ENCODE measurements at places on chromosomes 4 and X.
A peak's percentile ranks its signal among the peaks of the same experiment; 100 is the strongest.

DNA sequence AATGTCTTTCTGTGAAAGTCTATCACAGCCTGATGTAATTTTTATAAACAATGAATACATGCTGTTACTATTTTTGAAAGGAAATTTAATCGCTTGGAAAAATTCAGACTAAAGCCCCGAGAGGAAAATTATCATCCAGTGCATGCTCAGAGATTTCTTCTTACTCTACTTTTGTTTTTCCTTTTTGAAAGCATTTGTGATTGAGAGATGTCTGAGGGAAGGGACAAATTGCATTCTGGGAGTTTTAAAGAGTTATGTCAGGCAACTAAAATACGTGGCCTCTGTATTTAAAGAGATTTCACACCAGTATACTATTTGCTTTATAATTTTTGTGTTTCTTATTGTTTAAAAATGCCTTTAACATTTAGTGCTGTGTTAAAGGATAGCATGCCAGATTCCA is 1.4 kb upstream of the ZFX start:
- no peak for DNase-seq

DNA sequence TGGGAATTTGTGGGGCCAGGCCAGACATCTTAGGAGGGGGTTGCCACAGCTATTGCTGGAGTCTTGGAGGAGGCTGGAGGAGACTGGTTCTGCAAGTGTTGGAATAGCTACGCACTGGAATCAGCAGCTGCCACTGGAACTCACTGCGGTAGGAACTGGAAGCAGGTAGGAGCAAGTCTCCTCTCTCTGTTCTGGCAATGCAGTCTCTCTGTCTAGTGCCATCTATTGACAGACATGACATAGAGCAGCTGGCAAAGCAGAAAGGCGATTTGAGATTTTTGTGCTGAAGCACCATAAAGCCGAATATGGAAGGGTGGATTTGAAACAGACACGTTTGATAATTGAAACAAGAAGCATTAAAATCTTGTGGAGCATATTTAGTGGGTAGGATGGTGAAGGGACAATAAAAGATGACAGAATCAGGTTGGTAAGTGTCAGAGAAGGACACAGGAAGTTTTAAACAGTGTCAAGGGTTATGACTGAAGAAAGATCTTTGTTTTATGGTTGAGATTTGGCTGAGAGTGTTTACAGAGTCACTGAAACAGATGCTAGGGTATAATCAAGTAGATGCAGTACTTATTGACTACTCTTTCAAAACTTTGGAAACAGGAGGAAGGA is 23.5 kb upstream of the SYNPO2 start:
- peak; percentile 7 for DNase-seq

GRCh38 chrX:29067351-29067750 is 480.1 kb downstream of the IL1RAPL1 start:
- DNase-seq: no peak

GRCh38 chrX:13478740-13479451 is 90.5 kb upstream of the EGFL6 start:
- DNase-seq: no peak

DNA sequence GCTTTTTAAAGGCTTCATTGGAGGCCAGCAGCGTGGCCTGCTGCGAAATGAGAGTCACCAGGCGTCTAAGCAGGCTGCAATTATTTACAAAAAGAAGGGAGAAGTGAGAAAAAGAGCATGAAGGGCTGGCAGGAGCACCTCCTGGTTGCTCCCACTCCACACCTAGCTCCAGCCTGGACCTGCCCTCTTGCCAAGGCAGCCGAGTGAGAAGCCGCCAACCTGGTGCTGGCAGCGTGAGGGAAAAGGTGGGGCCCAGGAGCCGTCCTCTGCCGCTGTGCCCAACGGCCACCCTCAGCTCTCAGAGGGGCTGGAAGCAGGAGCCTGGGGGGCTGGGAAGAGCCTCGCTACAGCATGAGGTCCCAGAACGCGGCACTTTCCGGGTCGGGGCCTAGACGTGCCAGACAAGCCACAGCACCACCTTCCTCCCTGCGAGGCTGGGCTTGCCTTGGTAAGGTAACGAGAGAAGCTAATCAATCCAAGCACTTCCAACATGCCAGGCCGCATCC is 16.3 kb downstream of the SLC6A8 start:
- no peak for DNase-seq

GRCh38 chrX:40570346-40571093 is 10.2 kb upstream of the ATP6AP2 start:
- DNase-seq: no peak

- no peak for DNase-seq
Observed at GRCh38 chr4:119118397-119118796, 17.2 kb upstream of the MYOZ2 start.

DNA sequence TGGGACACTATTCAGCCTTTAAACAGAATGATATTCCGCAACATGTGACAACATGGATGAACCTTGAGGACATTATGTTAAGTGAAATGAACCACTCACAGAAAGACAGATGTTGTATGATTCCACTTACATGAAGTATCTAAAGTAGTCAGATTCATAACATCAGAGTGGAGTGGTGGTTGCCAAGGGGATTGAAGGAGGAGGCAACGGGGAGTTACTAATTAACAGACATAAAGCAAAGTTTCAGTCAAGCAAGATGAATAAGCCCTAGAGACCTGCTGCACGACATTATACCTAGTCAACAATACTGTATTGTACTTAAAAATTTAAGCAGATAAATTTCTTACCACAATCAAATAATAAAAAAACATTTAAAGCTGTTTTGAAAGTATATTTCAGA is 105.0 kb upstream of the NR0B1 start:
- no peak for DNase-seq

DNA sequence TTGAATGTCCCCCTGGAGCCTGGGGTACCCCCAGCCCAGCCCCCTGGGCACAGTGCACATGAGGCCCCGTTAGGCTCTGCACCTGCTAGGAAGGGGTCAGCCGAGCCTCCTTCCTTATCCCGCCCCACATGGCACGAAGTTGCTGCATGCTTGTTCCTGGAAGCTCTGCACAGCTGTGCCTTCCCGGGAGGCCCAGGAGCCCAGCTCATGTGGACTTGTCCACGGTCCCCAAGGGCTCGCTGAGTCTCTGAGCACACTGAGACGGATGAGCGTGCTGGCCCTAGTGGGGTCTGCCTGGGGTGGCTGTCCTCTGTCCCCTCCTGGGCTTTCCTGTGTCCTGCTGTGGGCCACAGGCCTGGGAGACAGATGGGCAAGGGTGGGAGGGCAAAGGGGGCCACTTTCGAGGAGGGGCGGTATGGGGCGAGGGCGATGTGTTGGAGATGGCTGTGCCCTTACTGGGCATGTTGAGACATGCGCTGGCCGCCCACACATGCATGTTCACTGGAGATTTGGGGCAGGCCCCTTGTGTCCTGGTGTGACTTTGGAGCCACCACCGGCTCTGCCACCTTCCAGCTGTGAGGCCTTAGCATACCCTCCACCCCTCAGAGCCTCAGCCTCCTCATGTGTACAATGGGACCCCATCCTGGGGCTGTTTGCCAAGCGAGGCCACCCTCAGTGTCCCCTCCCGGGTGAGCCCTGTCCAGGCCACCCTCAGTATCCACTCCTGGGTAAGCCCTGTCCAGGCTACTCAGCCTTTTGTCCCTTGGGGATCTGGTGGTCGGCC is 237.6 kb downstream of the AFAP1 start:
- no peak for DNase-seq

- DNase-seq: no peak
Observed at GRCh38 chr4:1291091-1291490, 1.4 kb downstream of the MAEA start.

DNA sequence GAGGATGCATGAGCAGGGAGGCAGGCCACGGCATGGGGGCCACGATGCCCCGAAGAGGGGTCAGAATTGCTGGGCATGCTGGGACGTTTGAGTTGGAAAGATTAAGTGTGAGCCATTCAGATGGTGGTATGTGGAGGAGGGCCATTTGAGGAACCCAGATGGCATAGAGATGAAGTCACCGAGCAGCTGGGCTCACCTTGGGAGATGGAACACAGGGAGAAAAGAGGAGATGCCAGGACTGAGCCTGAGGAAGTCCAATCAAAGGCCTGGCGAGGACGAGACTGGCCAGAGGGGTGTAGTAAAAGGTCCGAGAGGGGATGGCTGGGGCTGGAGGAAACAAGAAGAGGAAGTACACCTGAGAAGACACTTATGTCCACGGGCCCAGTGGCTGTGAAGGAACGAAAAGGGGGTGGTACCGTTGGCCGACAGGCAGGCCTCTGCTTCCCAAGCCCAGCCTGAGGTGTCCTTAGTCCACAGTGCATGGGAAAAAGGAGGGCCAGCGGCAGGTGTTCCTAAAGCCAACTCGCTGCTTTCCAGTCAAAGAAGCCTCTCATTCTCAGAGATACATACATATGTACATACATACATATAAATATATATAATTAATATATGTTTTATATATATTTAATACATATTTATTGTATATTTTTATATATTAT is 54.6 kb upstream of the CLCN4 start:
- no peak for DNase-seq

DNA sequence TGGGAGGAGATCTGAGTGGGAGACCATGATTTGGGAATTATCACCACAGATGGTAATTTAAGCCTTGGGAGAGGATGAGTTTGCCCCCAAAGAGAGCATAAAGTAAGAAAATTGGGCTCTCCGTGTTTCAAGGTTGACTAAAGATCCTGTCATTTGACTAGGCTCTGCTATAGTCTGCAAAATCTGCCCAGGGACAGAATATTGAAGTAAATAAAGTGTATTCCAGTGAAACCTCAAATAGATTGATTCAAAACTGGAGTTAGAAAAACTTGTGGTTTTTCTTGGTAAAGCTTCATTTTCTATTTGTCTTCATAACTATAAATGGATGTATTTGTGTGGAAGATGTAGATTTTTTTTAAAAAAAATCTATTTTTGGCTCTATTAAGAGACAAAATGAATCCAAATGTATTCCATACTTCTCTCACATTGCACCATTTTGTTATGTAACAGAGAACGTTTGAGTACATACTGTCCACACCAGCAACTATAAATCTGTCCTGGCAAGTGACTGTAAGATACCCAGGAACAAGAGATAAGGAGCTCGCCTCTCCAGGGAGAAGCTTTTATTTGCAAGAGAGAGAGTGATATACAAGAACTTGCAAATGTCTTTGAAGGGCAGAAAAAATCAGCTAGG is 170.2 kb downstream of the CBR4 start:
- no peak for DNase-seq

GRCh38 chrX:131843987-131844386 is 179.1 kb upstream of the STK26 start:
- no peak for DNase-seq

- DNase-seq: no peak
Observed at GRCh38 chrX:23513121-23513520, 154.2 kb upstream of the PRDX4 start.

DNA sequence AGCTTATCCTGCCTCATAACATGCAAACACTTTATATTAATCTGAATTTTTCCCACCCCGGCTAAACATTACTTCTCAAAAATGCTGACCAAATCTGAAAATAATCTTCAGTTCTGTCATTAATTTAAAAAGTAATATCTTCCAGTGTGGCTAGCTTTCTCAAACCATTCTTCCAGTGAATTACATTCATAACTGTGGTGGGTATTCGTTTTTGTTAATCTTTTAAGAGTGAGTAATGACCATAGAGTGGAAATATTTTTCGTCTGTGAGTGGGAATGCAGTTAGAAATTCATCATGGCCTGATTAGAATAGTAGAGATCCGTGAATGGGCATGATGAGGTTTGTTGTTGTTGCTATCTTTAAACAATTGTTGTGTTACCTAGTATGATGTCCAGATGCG is 138.6 kb upstream of the SFRP2 start:
- no peak for DNase-seq

GRCh38 chrX:57379296-57379695 is 92.8 kb downstream of the FAAH2 start:
- DNase-seq: no peak

DNA sequence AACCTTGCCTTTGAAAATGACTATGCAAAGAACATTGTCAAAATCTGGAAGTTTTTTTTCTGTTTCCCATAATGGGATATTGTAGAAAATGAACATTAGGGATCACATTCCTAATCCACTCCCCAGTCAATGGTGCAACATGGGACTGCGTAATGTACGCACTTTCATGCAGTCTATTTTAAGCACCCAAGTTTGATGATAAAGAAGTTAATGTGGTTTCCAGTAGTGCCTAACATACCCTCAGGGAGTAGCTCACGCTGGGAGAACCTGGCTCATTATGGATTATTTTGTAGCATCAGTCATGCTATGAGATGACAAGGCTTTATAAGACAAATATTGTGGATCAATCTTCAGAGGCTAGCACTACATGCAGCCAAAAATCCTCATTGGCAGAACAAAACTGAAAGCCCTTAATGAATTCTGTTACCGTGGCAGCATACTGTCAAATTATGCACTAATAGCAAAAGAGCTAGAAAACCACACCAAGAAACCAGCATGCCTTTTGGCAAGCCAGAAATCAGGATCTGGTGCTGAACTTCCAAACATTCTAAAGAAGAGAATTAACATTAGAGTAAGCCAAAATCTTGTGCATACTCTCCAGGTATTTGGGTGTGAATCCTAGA is 1392.8 kb upstream of the TENM3 start:
- no peak for DNase-seq

DNA sequence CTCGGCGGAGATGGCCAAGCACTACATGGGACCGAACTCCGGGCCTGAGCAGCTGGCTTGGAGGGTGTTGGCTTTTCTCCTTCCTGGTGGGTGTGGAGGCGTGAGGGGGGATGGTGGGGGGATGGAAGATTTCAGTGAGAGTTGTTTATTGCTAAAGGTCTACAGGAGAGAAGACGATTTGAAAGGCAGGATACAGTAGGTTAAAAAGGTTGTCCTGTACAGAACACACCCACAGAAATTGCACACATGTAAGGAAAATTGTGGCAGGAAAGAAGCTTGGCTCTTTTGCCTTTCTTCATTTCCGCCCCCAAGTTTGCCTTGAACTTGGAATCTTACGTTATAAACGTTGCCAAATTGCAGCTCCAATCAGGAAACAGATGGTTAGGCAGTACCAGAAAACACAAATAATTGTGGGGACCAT is 74.1 kb upstream of the STOX2 start:
- DNase-seq: no peak

DNA sequence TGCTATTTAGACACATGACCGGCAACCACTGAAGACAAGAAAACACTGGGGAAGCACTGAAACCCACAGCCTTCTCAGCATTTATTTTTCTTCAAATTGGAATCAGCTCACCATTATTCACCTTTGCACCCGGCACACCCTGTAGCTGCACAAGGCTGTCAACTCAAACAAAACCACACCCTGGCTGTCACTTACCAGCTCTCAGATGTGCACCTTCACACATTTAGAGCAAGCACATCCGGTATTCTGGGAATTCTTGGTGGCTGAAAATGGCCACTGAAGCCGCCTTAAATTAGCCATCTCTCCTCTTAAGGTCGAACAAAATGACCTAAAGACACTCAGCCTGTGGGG is 5.9 kb downstream of the ZFYVE28 start:
- no peak for DNase-seq

DNA sequence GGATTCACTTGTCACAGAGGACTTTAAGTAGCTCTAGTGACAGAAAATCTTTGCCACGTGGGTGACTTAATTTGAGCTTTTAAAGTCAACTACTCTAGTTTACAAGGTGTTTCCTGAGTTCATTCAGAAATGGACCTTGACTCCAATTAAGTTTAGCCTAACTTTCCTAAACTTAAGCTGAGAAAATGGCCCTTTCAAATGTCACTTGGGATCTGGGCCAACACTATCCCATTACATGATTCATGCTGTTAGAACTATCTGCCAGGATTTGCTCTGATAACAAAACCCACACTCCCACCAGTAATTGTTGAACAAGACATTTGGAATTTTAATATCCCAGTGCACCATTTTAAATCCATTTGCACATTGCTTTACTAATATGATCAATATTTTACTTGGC is 40.8 kb downstream of the C4orf46 start:
- DNase-seq: no peak

GRCh38 chr4:135548711-135549110 is 1347.1 kb upstream of the PABPC4L start:
- DNase-seq: no peak

Data from NCI-H2171 (cell line).